CD4-positive, alpha-beta T cell treated with Interleukin-1 beta for 1 hour (primary cell): ENCODE measurements at places on chromosomes 16 and 17.

DNA sequence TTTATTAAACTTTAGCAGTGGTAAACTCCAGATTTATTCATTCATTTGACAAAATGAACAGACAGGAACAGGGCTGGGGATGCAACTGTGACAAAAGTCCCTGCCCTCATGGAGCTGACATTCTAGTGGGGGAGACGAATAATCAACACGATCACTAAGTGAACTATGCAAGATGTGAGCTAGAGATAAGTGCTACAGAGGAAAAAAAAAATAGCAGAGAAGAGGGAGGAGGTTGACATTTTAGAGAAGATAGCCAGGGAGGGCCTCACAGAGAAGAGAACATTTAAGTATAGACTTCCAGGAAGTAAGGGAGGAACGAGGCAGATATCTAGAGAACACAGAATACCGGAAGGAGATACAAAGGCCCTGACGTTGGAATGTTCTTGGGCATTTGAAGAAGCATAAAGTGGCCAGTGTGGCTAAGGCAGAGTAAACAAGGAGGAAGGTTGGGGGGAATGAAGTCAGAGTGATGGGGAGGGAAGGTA, 17.9 kb upstream of the AP1G1 start:
- no peak for DNase-seq

DNA sequence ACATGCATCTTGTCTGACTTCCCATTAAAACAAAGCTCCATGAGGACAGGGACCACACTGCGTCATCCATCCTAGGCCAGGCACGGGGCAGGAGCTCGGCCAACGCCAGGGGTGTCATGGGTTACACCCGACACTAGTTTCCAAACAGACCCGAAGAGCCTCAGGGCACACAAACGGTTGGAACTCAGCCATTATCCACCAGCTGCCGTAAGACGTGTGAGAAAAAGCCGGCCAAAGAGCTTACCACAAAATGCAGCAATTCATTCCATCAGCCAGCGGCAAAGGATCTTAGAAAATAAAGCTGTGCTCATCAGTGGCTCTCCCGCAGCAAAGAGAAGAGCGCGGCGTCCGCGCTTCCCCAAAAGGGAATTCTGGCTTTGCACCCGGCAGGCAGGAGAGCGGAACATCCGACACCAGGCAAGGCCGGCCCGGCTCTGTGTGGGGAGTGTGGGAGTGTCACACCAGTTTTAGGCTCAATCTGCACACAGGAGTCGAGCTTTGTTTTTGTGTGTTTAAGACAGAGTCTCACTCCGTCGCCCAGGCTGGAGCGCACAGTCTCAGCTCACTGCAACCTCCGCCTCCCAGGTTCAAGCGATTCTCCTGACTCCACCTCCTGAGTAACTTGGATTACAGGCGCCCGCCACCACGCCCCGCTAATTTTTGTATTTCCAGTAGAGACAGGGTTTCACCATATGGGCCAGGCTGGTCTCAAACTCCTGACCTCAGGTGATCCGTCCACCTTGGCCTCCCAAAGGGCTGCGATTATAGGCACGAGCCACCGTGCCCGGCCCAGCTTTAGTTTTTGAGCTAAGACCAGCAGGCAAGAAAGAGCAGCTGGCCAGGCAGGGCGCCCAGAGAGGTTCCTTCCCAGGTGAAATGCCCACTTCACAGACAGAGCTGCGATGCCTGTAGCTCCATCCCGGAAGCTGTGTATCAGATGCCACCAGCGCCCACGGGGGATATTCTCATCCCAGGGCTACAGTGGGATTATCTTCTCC, 1.5 kb downstream of the SLC38A8 start:
- DNase-seq: no peak

- DNase-seq: no peak
Measured at GRCh38 chr16:29858149-29858849, 4.7 kb downstream of the CDIPT start.

DNA sequence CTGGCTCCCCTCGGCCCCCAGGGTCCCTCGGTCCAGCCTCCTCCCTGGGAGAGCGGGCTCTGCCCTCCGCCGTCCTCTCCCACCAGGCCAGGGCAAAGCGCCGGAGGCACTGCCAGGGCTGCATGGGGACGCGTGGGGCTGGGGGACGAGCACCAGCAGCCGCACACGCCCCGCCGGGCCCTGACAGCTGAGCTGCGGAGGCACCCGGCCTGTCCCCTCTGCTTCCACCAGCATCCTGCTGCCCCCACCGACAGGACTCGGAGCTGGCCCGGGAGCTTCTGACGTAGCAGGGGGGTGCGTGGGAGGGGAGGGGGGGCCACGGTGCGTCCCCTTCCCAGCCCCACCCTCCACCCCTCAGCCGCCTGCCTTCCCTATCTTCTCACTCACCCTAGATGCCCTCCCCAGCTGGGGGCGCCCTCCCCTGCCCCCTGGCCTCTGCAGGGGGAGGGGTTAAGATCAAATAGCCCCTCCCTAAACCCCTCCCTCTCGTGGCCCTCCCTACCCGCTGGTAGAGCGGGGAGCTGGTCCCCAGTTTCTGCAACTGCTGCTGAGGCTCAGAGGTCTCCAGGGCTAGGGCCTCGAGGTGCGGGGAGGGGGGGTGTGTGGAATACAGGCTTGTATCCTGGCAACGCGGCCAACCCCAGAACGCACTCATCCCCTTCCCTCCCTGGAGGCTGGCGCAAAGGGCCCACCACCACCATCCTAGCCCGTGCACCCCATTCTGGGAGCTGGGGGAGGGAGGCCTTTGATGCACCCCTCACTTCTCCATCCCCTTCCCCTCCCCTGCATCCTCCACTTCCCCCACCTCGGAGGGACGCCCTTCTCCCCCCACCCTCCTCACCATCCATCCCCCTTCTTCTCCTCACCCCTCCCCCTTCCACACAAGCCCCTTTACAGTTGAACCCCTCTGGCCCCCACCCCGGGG, 1.0 kb downstream of the SRCIN1 start:
- peak; percentile 26 for DNase-seq

- DNase-seq: no peak
Measured at GRCh38 chr16:12319428-12320035, 343.0 kb downstream of the SNX29 start.

- DNase-seq: no peak
Measured at GRCh38 chr17:78089576-78090281, 38.8 kb downstream of the TMC6 start.

- DNase-seq: no peak
Measured at GRCh38 chr17:75576661-75577060, 10.9 kb upstream of the MYO15B start.

- no peak for DNase-seq
Measured at GRCh38 chr16:64122177-64122576, 999.7 kb downstream of the CDH11 start.
